Stimulated activated CD8-positive, alpha-beta memory T cell treated with anti-CD3 and anti-CD28 coated beads, Interleukin-2, amount 100 ng/mL, for 1 hour (primary cell): ENCODE measurements at places on chromosomes 5 and 9.

DNA sequence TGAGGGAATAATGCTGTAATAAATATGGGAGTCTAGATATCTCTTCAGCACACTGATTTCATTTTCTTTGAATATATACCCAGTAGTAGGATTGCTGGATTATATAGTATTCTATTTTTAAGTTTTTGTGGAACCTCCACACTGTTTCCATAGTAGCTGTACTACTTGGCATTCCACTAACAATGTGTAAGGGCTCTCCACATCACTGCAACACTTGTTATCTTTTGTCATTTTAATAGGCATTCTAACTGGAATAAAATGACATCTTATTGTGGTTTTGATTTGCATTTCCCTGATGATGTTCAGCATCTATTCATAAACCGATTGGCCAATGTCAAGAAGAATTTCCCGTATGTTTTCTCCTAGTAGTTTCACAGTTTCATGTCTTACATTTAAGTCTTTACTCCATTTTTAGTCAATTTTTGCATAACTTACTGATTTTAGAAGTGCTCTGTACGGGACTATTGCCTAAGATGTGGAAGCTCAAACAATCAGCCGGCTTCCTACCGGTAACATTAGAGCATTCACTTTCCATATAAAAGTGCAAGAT lies 1078.8 kb downstream of the TAF11L14 start:
- DNase-seq = no peak

DNA sequence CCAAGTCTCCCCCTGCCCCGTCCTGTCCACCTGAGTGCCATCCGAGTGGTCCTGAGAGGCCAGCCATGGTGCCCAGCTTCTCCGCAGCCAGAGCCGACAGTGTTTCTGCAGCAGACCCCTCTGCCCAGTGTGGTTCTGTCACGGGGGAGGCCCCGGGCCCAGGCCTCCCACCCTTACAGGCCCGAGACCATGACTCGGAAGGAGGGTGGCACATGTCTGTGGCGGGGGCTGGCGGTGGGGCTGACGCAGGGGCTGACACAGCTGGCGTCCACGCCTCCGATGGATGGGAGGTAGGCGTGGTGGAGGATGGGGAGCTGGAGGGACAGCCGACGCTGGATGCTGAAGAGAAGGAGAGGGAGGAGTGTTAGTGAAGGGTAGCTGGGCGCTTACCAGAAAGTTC lies 35.0 kb upstream of the TBC1D2 start:
- no peak for DNase-seq

DNA sequence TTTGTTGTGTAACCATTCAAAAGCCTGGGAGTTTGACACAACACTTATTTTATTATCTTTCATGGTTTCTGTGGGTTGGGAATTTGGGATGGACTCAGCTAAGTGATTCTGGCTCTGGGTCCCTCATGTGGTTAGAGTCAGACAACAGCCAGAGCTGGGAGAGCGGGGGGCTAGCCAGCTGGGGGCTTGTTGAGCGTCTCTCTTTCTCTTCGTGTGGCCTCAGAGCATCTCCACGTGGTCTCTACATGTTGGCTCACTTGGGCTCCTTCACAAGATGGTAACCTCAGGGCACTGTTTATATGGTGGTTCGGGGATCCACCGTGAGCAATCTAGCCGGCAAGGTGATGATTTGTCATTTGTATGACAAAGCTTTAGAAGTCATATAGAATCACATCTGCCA lies 73.6 kb downstream of the FSTL4 start:
- no peak for DNase-seq

- no peak for DNase-seq
Observed at GRCh38 chr9:127761061-127761460, 17.4 kb downstream of the SH2D3C start.

- DNase-seq = no peak
Observed at GRCh38 chr5:106964132-106964531, 706.6 kb downstream of the EFNA5 start.

- no peak for DNase-seq
Observed at GRCh38 chr9:136059851-136060670, 35.0 kb downstream of the NACC2 start.

DNA sequence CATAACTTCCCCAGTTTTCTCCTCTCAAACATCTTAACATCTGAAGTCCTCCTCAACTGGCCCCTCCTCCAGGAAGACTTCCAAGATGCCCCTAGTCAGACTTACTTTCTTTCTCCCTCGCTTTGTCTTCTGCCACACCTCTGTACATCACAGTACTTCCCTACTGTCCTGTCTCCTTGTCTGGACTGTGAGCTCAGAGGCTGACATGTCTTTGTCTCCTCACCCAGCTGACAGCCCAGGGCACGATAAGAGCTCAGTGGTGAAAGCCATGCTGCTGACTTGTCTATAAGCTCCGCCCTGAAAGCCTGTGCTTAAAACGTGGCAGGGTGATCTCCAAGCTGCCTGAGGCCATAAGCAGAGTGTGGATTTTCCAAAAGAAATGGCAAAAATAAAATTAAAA lies 33.0 kb upstream of the SLC25A51 start:
- DNase-seq = no peak

GRCh38 chr9:34332076-34332964 lies 3.0 kb downstream of the NUDT2 start:
- DNase-seq = no peak

GRCh38 chr9:88322906-88323566 lies 65.2 kb upstream of the SPIN1 start:
- DNase-seq = peak; percentile 8

GRCh38 chr9:95305770-95306492 lies 11.6 kb downstream of the FANCC start:
- no peak for DNase-seq

GRCh38 chr5:33309068-33309467 lies 131.7 kb upstream of the TARS1 start:
- no peak for DNase-seq

DNA sequence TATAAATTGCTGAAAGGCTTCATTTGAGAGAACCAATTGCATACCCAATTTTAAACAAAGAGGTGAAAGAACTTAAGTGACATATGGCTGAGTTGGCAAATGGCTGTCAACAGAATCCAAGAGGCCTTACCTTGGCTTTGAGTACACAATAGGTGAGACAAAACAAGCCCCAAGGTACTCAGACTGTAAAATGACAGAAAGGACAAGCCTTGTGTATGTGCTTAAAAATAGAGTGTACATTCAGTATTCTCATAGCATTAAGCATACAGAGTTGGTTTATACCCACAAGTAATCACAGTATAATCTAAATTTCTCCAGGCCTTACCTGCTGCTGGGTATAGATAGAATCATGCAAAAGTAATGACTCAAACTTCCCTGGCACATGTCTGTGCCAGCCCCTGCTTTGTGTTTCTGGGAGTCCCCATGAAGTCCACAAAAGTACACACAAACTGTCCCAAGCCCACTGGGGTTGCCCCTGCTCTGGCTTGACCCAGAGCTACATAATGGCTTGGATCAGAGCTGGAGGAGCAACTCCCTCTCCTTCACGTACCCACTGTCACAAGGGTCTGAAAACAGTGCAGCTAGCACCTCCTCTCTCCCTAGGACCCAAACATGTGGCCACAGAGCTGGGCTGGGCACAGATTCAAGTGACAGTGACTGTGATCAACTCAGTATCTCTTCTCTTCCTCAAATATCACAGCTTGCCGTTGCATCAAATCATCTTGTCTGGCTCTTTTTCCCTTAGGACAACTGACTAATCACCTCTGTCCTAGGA lies 250.8 kb downstream of the ENC1 start:
- DNase-seq = no peak

GRCh38 chr9:95816716-95817115 lies 58.8 kb upstream of the ERCC6L2 start:
- DNase-seq = no peak

GRCh38 chr5:69293882-69294281 lies 38.7 kb downstream of the CCDC125 start:
- DNase-seq = no peak

- DNase-seq = no peak
Observed at GRCh38 chr9:13049223-13049622, 230.3 kb downstream of the MPDZ start.

DNA sequence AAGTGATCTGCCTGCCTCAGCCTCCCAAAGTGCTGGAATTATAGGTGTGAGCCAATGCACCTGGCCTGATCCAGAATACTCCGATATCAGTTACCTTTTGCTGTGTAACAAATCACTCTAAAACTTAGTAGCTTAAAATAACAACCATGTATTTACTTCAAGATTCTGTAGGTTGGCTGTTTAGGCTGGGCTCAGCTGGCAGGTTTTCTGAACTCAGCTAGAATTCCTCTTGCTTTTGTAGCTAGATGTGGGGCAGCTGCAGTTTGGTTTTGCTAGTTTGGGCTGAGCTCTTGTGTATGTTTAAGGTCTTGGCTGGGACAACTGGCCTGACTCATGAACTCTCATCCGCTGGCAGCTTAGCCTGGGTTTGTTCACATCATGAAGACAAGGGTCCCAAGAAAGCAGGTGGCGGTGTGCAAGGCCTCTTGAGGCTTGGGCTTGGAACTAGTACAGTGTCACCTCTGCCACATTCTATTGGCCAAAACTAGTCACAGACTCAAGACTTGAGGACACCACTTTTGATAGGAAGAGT lies 138.3 kb upstream of the SHB start:
- DNase-seq = no peak

- DNase-seq = no peak
Observed at GRCh38 chr5:14321936-14322335, 178.8 kb downstream of the TRIO start.

DNA sequence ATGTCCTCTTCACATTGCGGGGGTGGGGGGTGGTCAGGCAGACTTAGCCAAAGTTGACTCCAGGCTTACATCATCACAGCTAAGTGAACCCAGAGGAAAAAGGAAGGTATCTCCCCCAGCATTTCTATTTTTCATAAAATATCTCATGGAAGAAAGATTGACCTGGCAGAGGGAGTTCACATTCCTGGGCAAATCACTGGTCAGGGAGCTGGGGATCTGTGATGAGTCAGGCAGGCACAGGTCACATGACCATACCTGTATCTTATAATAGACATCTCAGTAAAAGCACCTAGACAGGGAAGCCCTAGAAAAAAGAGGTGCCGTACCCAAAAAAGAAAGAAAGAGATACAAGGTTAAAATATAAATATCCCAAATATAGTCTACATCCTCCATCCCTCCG lies 57.3 kb upstream of the WWC1 start:
- DNase-seq = no peak

DNA sequence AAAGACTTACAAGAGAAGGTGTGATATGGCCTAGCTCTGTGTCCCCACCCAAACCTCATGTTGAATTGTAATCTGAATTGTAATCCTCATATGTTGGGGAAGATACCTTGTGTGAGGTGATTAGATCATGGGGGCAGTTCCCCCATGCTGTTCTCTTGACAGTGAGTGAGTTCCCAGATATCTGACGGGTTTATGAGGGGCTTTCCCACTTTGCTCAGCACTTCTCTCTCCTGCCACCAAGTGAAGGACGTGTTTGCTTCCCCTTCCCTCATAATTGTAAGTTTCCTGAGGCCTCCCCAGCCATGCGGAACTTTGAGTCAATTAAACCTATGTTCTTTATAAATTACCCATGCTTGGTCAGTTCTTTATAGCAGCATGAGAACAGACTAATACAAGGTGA lies 49.0 kb downstream of the CDO1 start:
- no peak for DNase-seq

DNA sequence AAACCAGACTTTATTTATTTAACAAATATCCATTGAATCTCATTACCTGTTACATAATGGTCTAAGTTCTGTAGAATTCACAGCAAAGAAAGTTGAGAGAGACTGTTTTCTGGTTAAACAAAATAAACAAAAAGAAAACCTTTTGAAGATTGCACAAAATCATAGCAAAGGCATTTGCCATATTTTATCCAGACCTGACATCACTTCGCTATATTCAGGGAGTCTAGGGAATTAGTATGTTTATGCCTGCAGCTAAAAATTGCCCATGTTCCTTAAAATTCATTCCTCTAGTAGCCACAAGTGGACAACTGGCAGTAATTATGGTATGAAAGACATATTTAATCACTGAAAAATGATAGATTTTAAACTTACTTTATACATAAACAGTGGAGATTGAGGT lies 577.0 kb upstream of the DAB2 start:
- DNase-seq = no peak

GRCh38 chr9:79312686-79313421 lies 258.9 kb upstream of the TLE4 start:
- no peak for DNase-seq

DNA sequence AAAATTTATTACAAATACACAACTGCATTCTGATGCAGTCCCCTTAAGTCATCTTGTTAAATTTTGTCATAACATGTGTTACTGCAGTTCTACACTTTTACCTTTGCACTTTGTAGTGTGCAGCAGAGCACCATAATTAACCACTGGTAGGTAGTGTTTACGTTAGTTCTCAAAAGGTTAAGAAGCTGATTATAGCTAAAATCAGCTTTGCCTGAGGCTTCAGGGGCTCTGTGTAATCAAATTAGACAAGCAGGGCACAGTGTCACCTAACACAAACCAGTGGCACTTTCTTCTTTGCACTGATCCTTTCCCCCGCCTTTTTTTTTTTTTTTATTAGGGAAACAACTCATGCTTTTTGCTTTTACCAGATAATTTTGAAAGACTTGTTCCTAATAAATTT lies 26.1 kb downstream of the POU5F2 start:
- DNase-seq = no peak

GRCh38 chr5:95422838-95423237 lies 31.7 kb downstream of the FAM81B start:
- DNase-seq = no peak

GRCh38 chr5:14115323-14115895 lies 27.7 kb upstream of the TRIO start:
- no peak for DNase-seq

GRCh38 chr9:116389541-116390302 lies 236.1 kb downstream of the PAPPA start:
- DNase-seq = no peak

DNA sequence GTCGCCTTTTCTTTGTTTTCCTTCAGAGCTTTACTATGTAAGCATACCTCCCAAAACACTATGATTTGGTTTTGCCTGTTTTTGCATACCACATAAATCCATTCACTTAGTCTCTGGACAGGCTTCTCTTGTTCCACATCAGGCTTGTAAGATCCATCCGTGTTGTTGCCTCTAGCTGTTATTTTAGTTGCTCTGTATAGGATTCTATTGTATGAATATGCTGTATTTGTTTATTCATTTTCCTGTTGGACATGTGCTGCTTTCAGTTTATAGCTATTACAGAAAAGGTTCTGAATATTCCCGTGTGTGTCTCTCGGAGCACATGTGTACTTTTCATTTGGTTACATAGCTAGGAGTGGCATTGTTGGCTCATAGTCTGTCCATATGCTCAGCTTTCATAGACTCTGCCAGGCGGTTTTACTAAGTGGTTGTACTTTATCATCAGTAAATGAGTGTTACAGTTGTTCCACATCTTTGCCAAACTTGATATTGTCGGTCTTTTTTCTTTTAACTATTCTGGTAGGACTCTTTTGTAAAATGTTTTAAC lies 41.8 kb downstream of the NUP214 start:
- no peak for DNase-seq

- no peak for DNase-seq
Observed at GRCh38 chr9:131323629-131324028, 34.1 kb downstream of the PLPP7 start.

- DNase-seq = no peak
Observed at GRCh38 chr5:93572101-93572607, 8.9 kb downstream of the NR2F1-AS1 start.

GRCh38 chr5:76733049-76733417 lies 17.1 kb downstream of the F2R start:
- DNase-seq = peak; percentile 31

GRCh38 chr5:34013547-34013946 lies 5.7 kb upstream of the AMACR start:
- no peak for DNase-seq
